ENCODE measurements at places on chromosomes 13 and 19.

DNA sequence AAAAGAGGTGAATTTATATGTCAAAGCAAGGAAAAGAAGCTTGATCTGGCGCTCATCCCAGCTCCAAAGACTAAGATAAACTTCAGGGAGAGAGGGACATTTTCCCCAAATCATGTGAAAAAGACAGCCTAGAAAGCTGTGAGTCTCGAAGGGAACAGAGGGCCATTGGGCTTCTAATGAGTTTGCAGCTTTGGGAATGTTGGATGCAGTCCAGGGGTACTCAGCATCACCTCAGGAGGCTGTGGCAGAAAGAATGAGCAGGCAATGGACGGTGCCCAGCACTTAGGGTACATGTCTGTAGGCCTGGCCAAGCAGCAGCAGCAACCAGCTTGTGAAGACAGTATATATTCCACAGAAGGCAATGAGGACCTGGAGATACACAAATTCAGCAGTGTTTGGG is 25.7 kb upstream of the WASF3 start:
- DNase-seq = no peak

DNA sequence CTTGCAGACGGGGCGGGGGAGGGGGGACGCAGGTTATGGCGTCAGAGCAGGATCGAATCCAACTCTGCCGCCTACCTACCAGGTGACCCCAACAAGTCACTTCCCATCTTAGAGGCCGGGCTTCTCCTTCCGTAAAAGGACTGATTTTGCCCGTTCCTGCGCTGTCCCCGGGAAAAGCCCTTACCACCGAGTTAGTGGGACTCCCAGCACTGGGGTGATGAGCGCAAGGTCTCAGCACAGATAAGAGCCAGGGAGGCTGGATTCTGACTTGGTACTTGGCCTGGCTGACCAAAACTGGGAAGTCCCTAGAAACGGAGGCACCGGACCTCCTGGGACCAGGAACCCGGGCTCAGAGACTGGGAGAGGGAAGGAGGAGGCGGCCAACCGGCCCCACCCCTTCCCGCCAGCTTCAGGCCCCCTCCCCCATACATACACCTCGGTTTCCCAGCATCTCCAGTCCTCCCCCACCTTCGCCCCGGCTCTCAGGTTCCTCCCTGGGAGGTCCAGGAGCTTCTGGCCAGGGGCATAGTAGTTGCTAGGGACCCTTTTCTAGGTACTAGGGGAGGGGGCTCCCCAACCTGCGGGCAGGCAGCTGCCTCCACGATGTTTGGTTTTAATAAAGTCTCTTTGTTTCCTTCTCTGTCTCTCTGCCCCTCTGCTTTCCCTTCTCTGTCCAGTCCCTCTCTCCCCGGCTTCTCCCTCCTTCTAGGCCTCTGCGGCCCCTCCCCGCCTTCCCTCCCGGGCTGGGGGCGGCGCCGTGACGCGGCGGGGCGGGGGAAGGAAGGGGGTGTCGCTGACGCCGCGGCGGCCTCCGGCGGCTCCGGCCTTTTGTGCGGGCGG is at the start of gene GRAMD1A:
Gene GRAMD1A (plus strand): TSS at position 826 of the 840 bp plus-strand sequence. CDS start 156 bp downstream, outside the sequence.
- DNase-seq = peak; percentile 88

GRCh38 chr13:32045982-32046785 is 14.6 kb downstream of the FRY start:
- DNase-seq = peak; percentile 32

DNA sequence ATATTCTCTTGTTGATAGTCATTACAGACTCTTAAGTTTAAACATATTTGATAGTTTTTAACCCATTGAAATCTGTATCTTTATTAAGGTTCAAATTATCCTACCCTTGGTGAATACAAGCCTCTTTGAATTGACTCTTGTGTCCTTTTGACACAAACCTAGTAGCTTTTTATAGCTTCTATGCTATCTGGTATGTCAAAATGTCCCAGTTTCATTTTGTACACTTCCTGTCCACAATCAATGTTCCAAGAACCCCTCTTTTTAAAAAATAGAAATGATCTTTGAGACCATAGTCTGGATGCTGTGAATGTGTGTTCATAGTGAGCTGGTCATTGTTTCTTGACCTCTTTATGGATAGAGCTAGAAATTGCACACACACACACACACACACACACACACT is 39.2 kb upstream of the FGF14 start:
- no peak for DNase-seq
